Mammary epithelial cell (primary cell): ENCODE measurements at places on chromosomes 4 and X.

GRCh38 chr4:88286897-88287296 lies 2.5 kb upstream of the PPM1K start:
- no peak for DNase-seq

GRCh38 chrX:10570601-10571000 lies 49.8 kb downstream of the MID1 start:
- DNase-seq, result no peak

DNA sequence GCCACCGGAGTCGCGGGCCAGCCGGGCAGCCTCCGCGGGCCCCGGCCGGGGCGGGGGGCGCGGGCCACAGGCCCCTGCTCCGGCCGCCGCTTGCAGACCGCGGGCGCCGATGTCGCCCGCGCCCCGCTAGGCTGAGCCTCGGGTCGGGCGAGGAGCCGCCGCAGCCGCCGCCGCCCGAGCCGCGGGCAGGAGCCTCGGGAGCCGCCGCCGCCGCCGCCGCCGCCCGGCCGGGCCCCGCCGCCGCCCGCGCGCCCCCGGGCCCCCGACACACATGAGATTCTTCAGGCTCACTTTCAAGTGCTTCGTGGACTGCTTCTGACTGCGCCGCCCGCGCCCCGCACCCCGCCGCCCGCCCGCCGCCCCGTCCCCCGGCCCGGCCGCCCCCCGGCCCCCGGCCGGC lies 345 bp downstream of the SLC6A8 start:
- no peak for DNase-seq

DNA sequence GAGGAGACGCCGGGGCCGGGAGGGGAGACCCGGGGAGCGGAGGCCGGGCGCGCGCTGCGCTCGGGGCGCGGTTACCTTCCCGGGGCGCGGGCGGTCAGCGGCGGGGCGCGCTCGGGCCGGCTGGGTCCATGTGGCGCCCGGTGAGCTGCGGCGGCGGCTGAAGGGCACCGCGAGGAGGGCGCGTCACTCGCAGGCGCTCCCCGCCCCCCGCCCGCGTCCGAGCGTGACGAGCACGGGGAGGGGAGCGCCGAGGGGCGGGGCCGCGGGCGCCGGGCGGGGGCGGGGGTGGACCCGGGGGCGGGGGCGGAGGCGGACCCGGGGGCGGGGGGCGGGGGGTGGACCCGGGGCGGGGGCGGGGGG lies at the start of gene CPLX1:
Gene CPLX1 (minus strand): TSS at position 159 of the 360 bp plus-strand sequence. CDS start 1,607 bp downstream, outside the sequence.
- DNase-seq, result no peak

DNA sequence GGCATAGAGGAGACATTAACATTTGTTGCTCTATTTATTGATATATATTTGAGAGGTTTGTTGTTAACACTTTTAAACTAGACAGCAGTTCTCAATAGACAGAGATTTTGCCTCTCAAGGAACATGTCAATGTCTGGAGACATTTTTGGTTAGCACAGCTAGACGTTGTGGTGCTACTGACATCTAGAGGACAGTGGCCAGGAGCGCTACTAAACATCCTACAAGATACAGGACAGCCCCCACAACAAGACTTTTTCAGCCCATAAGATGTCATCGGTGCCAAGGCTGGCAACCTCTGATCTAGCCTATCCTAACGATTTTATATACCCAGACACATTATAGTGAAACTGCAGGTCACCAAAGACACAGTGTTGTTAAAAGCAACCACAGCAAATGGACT lies 18.4 kb upstream of the CTSO start:
- DNase-seq, result no peak

DNA sequence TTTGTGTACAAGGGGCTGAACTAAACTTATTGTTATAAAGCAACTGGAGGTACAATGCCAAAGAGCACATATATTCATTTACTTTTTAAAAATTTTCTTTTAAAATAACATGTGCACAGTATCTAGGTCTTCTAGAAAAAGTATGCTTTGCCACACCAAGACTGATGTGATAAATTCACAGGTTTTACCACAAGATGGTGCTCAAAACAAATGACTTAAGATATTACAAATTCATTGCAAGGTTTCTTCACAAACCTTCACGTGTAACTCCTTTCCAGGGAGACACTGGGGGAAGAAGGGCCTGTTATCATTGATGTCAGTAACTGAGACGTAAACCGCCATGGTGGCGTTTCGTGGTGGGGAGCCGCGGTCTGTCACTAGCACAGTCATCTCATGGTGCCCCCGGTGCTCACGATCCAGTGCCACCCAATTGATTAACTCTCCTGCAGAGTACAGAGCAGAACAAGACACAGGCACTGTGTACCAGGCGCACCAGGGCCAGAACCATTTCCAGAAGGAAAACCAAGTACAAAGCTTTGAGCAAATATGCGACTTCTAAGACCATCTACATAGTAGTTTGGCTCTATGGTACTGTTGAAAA lies 162.2 kb downstream of the DCHS2 start:
- peak; percentile 21 for DNase-seq

DNA sequence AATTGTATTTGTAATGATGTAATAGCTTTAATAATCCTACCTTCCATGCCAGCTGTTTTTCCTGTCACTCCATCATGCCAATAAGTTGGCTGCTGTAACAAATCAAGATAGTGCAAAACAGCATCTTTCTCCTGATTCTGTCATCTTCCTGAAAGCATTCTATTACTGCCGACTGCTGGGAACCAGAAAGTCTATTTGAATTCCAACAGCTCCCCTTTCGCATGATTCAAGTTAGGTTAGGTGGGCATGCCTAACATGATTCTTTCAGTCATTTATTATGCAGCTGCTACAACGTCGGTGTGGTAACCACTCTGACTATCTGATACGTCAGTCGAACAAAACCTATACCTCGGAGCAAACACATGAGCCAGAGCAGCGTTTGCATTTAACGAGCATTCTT lies 127.9 kb upstream of the DMD start:
- peak; percentile 43 for DNase-seq

DNA sequence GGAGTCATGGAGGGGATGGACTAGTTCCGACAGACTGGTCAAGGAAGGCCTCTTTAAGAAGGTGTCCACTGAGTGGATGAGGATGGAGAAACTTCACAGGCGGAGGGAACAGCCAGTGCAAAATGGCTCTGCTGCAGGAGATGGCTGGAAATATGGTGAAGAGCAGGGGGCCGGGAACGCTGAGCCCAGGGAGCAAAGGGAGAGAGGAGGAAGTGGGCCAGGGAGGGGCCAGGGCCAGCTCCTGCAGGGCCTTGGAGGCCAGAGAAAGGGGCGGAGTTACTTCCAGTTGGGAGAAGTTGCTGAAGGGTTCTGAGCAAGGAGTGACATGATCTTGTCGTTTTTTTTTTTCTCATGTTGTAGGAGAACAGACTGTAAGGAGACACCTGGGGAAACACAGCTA lies 94.5 kb downstream of the WFS1 start:
- no peak for DNase-seq

- DNase-seq, result peak; percentile 93
Measured at GRCh38 chr4:158170691-158171561, 1.9 kb downstream of the GASK1B start.

- no peak for DNase-seq
Measured at GRCh38 chrX:107477406-107477805, 28.0 kb downstream of the FRMPD3 start.

DNA sequence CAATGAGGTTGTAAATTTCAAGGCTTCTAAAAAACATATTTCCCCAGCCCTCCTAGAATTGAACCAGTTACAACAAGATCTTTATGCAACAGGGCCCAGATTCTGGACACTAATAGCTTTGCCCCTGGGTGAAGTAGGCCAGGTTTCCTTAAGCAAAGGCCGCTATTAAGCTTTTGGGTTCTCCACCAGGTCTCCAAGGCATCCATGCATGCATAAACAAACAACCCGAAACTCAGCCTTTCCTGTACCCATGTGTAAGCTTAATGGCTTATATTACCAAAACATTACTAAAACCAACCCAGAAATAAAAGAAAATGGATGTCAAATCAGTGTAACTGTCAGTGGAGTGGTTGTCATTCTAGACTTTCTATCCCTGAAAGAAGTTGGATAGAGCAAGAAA lies 137.1 kb downstream of the ARHGAP6 start:
- DNase-seq, result no peak

GRCh38 chrX:141760761-141761160 lies 62.2 kb upstream of the SPANXD start:
- peak; percentile 11 for DNase-seq

GRCh38 chr4:27101126-27101525 lies 240.5 kb downstream of the STIM2 start:
- DNase-seq, result no peak

DNA sequence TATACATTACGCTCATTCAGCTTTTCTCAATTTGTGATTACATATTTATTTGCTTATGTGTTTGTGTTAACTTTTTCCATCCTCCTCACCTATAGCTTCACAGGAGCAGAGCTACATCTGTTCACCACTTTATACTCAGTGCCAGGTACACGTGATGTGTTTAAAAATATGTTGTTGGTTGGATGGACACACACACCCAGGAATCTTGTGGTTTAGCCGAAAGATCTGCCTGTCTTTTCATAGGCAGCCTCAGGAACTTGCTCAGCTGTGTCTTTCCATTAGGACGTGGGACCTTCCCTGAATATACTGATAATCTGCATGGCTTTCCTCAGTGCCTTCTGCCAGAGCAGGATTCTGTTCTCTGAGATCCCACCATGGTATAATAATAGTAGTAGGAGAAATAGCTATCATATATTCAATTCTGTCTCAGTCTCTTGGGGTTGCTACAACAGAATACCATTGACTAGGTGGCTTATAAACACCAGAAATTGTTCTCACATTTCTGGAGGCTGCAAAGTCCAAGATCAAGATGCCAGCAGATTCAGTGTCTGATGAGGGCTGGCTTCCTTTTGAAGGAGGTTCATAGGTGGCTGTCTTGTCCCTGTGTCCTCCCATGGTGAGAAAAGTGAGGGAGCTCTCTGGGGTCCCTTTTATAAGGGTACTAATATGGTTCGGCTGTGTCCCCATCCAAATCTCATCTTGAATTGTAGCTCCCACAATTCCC lies 50.0 kb upstream of the SOD3 start:
- DNase-seq, result peak; percentile 54

GRCh38 chr4:5399790-5400421 lies 308.5 kb downstream of the EVC2 start:
- no peak for DNase-seq

DNA sequence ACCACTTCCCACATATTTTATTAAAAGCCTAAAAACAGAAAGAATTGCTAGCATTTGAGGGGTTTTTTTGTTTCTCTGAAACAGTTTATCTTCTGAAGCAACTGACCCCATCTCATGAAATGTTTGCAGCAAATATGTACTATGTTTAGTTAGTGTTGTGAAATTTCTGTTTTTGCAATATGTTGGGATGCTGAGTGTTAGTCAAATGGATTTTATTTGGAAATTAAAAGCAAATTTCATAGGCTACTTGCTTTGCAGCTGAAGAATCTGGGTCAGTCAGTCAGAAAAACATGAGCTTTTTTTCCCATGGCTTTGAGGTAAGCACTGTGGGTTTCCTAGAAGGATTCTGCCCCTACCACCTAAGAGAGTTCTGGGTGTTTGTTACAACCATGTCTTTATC lies 184.9 kb upstream of the DKK2 start:
- DNase-seq, result no peak

GRCh38 chrX:120308558-120308957 lies 2.7 kb downstream of the TMEM255A start:
- no peak for DNase-seq

DNA sequence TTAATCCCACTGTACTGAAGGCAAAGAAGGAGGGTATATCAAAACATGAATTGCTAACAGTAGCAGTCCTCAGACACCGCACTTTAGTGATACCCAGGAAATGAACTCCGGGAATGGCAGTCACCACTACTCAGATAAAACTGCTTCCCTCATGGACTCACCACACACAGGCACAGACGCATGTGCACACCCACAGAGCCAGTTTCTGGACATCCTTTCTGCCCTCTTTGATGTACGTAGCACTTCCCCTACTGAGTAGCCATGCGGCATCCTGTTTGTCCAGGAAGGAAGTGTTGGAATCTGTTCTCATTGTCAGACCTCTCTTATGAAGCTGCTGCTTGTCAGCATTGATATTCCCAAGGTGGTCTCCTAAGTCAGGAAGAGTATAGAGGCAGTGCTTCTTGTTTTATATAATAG lies 95.7 kb downstream of the DCLK2 start:
- no peak for DNase-seq

- no peak for DNase-seq
Measured at GRCh38 chr4:1960170-1960825, 48.5 kb downstream of the NELFA start.

GRCh38 chrX:49165901-49166881 lies 3.6 kb downstream of the MAGIX start:
- DNase-seq, result peak; percentile 88

- DNase-seq, result peak; percentile 9
Measured at GRCh38 chr4:12399781-12400180, 971.1 kb upstream of the HS3ST1 start.

DNA sequence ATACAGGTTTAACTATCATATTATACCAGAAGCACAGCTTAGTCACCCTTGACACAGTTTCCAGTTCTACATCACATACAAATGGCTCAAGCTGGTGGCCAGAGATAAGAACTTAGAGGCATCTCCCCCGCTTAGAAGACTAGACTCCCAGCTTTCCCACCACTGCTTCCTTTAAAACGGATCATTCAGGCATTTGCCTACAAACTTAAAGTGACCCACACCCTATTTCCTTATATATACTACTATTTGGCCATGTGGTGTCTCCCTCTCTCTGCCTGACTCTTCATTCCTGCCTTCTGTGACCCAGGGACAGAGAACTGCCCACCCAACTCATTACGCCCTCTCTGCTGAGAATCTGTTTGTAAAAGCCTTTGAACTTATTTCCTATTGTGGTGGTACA lies 781.2 kb upstream of the DIAPH2 start:
- no peak for DNase-seq

GRCh38 chrX:56978172-56978571 lies 17.2 kb downstream of the SPIN3 start:
- DNase-seq, result peak; percentile 63

DNA sequence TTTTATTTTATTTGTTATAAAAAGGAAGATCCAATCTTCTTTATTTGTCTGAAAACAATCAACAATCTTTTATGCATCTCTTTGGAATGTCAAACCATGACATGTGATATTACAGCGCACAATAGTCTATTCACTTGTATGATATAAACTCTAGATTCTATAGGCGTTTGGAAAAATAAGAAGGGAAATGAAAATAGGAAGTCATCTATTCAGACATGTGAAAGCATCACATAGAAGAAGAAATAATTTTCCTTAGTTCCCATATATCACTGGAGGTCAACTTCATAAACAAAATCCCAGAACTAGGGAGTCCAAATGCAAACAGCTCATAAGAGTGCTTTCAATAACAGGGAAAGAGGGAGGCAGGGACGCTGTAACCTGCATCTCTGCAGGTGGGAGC lies 139.5 kb upstream of the RASGEF1B start:
- no peak for DNase-seq

- DNase-seq, result no peak
Measured at GRCh38 chrX:111103246-111103645, 7.3 kb downstream of the PAK3 start.

DNA sequence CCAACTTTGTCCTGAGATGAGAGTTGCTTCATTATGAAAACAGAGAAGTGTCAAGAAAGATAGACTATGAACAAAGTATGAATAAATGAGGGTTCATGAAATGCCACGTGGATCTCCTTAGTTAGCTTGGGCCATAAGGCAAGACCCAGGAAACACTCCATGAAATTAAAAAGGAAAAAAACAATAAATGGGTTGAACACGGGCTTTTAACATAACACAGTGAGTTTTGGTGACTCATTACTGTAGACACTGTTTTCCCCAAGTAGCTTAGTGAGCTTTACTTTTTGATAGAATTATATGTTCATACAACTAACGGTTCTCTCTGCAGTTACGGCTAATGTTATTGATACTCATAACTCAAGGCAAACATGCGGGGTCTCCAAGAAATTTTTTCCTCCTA lies 265.0 kb downstream of the DHX15 start:
- no peak for DNase-seq

GRCh38 chrX:133923113-133923512 lies 62.3 kb downstream of the GPC3 start:
- no peak for DNase-seq
